ENCODE measurements at places on chromosomes 11 and 22.

- no peak for DNase-seq
These were observed 1.5 kb upstream of the SLC7A4 start for GRCh38 chr22:21033895-21034294.

DNA sequence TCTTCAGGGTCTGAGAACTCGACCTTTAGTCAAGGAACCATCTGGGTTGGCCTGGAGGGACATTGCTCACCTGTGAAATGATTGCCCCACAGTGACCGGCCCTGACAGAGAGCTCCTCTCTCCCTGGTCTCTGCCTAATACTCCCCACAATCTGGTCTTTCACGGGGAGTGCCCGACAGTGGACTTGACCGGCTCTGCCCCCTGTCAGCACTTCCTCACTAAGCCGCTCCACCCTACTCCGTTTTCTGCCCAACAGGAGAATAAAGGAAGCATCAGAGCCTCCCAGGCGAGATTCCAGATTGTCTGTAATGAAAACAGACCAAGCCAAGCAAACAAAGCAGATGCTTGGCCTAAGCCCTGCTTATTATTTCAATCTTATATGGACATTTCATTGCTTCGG lies 87.8 kb downstream of the FBXO7 start:
- DNase-seq: no peak

- DNase-seq: no peak
These were observed 311.3 kb downstream of the C11orf87 start for GRCh38 chr11:109733245-109733644.

- no peak for DNase-seq
These were observed 3.6 kb downstream of the MYBPC3 start for GRCh38 chr11:47348859-47349258.

DNA sequence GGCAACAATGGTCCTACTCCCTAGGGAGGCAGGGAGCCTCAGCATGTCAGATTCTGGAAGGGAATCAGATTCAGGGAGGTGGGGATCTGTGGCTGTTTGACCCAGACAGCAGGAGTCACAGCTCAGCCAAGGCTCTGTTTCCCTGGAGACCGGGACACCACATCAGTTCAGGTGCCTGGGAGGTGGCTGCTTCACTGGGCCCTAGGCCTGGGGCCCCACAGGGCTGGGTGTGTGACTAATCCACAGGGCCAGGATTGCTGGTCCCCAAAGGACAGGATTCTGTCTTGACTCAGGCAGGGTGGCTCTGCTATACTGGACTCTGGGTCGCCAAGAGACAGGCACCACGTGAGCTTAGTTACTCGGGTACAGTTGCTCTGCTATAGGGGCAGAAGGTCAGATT lies 3.5 kb upstream of the OR5AN1 start:
- no peak for DNase-seq

GRCh38 chr22:39182478-39183030 lies 30.1 kb upstream of the CBX7 start:
- DNase-seq: no peak
